ENCODE measurements at places on chromosomes 13 and 19.

DNA sequence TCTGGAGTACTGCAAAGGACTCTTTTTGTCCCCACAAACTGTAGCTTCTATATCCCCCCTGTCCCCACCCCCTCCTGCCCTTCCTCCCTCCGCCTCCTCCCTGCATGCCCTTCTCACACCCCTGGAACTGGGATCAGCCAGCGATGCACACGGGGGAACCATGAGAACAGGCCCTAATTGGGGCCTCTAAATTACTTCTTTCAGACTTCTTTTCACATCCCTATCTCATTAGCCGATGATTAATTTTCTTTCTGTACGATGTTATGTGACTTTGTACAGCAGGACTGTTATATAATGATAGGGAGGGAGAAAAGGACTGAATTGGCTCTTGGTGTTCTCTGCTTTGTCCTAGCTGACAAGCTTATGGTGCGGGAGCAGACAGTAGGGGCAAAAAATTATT is 347.5 kb downstream of the DNAJC15 start:
- no peak for DNase-seq

- DNase-seq, result no peak
These were observed 194.8 kb downstream of the TEX29 start for GRCh38 chr13:111515307-111515617.

GRCh38 chr19:15476325-15476724 is 3.0 kb downstream of the PGLYRP2 start:
- DNase-seq, result no peak

DNA sequence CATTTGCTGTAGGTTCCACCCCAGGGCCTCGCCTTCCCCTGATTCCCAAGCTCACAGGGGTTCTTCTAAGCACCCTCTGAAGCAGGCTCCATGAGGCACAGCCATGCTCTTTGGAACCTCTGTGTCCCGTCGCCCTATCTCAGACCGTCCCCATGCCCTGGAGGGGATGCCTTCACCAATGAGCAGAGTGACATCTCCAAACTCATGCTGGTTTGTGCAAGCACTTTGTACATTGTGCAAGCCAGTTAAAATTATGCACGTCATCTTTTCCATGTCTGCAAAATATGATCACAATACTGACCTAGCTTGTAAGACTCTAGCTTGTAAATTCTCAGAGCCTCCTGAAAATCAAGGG is 46.5 kb upstream of the RAP2A start:
- no peak for DNase-seq

GRCh38 chr19:45643024-45643926 is 4.1 kb upstream of the EML2 start:
- DNase-seq, result peak; percentile 88

DNA sequence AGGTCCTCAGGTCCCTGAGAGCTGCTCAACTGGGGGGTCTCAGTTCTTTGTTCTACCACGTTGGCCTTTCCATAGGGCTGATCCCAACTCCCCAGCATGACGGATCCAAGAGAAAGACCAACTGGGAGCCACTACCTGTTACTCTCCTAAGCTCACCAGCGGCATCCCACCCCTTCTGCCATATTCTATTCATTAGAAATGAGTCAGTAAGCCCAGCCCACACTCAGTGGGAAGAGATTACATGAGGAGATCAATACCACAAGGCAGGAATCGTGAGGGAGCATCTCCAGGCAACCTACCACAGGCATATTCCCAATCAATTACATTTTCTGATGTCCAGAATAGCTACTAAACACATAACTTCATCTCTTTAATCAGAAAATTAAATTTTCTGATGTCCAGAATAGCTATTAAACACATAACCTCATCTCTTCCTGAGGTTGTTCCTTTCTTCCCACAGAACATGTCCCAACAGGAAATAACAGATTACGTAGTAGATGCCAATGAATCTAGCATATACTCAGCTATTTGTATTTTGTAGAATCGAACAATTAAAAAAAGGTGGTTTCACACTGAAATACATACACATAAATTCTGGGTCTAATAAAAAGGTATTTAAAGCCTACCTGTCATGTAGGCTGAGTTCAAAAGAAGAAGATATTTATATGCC is 708.1 kb upstream of the ARGLU1 start:
- no peak for DNase-seq

GRCh38 chr13:72004246-72004645 is 137.2 kb upstream of the DACH1 start:
- no peak for DNase-seq

GRCh38 chr19:17197666-17198065 is 17.5 kb upstream of the USE1 start:
- DNase-seq, result no peak

DNA sequence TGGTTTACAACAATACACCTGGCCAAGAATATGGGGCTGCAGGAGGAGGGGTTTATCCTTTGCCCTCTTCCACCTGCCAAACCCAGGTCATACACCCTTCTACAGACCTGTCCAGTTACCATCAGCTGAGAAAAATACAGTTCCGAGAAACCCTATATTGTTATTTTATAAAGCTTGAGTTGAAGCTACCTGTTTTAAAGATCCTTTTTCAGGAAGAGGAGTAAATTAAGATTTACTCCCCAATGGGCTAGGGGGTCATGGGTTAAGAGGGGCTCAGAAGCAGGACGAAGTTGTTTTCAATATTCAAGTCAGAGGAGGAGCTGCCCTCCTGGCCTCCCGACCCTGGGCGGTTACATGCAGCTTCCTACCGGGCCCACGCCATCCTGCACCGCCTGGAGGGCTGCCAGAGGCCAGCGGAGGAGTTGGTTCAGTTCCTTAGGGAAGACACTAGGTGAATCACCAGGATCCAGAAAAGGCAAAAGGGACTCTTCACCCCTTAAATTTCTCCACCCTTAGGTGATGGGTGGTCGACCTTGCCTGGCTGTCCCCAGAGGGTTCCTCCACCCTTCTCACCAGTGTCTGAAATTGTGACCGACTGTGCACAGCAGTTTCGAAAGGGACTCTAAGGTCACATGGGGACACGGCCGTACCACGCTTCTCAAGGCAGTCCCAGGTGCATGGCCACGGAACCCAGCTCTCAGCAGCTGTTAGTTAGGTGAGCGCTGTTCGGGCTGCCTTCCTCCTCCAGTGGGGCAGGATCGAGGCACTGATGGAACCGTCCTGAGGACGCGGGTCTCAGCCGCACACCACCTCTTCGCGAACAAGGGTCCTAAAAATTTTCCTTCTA is 1.2 kb downstream of the GJB2 start:
- DNase-seq, result no peak

GRCh38 chr13:76873445-76873844 is 12.8 kb downstream of the KCTD12 start:
- DNase-seq, result no peak

- no peak for DNase-seq
These were observed 226.2 kb upstream of the ARGLU1 start for GRCh38 chr13:106794117-106794516.

DNA sequence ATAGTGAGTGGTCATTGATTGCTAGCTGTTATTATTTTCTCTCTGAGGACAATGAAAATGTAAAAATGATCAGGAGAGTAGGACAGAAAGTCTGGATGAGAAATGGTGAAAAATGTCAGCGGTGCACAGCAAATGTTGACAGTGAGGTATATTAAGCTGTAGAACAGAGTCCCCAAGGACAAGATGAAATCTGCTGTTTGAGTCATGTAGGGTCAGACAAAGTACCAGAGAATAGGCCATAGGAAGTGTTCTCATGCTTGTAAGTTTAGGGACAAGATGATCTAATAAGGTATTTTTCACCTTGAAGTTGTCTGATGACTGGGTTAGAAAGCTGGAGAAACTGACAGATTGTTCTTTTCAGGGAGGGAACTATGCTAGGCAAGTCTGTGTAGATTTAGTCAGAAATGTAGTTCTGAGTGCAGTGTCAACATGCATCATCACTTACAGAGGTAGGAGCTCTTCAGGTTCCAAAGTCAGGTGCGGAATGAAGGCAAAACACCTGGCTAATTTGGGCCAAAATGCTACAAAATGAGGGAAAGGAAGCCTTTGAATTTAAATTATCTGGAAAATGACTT is 369.3 kb downstream of the DLEU7 start:
- no peak for DNase-seq

DNA sequence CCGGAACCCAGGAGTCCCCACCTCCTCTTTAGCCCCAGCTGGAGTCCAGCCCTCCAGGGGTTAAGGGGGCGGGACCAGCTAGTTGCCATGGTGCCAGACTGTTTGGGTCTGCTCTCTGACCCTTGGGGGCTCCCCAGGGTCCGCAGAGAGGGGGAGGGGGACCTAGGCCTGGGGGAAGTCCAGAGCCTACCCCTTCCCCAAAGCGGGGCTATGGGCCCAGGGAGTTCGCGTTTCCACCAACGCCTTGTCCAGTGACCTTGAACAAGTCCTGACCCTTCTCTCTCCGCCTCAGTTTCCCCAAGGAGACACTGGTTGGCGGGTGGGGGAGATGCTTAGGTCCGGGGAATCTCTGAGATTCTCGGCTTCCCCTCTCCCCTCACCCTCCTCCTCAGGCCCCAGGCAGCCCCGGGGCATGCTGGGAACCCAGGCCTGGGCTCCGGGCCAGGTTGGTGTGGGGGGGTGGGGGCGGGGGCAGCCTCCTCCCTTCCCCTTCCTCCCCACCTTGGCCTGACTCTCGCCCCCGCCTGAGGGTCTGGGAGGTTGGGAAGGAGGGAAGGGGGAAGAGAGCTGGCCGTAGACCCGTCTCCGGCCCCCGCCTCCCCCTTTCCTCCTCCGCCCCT is 2.6 kb upstream of the SPACA6 start:
- peak; percentile 56 for DNase-seq

DNA sequence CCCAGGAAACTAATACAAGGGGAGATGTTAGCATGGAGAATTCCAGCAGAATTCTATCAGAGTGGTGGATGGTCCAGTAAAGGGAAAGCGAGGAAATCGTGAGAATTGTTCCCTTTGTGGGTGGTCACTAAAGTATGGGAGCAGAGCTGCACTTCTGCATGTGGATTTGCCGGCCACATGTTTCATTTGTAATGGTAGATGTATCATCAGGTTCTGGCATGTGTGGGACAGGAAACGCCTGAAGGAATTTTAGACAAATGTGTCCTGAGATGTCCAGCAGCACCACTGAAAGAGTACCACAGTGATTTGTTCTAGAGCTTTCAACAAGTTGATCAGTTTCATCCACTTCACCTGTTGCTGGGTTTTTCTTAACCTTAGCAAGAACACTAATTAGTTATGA is 308.4 kb downstream of the SHISA2 start:
- DNase-seq, result no peak

GRCh38 chr13:98927951-98928927 is 49.6 kb downstream of the DOCK9 start:
- DNase-seq, result no peak

- DNase-seq, result no peak
These were observed 1344.6 kb downstream of the OLFM4 start for GRCh38 chr13:54373211-54373610.

DNA sequence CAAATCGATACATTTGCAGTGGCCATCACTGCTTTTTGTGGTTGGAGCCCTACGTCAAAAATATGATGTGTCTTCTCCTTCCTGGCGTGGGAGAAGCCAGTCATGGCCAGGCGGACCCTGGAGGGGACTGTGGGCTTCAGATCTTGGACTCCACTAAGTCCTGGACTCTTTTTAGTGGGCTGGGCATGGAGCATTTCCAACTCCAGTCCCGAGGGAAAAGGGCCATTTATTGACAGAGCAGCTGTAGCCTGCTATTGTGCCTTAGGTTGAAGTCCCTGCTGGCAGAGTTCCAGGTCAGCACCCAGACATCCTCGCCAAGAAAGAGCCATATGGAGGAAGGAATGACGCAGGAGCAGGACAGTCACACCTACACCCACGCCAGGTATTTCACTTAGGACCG is 179.2 kb upstream of the ZNF507 start:
- DNase-seq, result no peak

GRCh38 chr19:55119053-55119452 is 1.6 kb upstream of the PPP1R12C start:
- DNase-seq, result no peak

GRCh38 chr13:20399961-20400360 is 125.7 kb downstream of the CRYL1 start:
- no peak for DNase-seq

DNA sequence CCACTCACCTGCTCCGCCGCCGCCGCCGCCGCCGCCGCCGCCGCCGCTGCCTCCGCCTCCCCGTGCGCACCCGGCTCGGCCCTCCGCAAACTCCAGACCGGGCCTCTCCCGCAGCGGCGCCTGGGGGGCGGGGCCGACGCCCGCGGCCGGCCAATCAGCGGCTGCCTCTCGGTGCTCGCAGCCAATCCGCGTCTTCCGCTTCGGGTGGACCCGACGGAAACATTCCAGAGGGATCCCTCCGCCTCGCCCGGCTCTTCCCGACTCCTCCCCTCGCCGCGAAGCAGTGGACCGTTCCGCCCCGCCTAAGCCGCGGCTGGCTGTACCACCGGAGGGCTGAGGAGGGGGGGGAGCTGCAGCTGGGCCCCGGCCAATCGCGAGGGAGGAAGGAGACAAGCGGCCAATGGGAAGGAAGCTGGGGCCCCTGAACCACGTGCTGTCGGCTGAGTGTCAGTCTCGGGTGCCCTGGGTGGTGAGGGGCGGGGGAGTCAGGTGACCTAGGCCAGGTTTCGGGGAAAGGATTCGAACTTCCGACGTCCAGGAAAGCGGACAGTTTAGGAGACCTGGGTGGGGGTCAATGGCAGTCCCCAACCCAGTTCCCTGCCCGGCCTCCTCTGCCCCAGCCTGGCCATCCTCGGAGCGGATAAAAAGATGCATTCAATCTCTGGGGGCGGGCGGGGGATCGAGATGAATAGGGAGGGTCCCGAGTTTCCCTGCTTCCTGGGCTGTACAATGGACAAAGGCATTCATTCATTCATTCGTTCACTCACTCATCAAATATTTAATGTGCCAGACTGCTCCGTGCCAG is at the start of gene GIPC1:
Gene GIPC1, minus strand, starts transcription at position 99 of the 805 bp plus-strand sequence. CDS start 13,151 bp downstream, outside the sequence.
- peak; percentile 99 for DNase-seq

- no peak for DNase-seq
These were observed 6.4 kb downstream of the FBN3 start for GRCh38 chr19:8143041-8143440.

- no peak for DNase-seq
These were observed 277.9 kb downstream of the RBM26 start for GRCh38 chr13:79128158-79128557.

DNA sequence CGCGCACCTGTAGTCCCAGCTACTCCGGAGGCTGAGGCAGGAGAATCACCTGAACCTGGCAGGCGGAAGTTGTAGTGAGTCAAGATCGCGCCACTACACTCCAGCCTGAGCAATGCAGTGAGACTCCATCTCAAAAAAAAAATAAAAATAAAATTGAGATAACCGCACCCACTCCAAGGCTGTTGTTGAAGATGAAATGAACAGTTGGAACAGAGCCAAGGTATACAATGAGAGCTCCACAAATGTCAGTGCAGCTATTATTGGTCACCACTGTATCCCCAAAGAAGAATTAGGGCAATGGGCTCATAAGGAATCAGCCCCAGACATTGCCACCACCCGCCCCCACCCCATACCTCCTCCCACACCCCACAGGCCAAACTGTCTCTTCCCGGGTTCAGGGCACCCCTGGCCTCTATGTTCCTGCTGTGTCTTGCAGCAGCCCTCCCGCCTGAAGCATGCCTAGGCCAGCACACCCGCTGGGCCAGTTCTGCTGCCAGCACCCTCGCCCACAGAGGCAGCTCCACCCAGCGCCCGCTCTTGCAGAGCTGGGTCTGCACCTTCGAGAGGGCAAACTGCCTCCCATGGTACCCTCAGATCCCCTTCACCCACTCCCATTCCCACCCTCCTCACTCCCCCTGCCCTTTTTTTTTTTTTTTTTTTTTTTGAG is 3.5 kb upstream of the S1PR5 start:
- no peak for DNase-seq

GRCh38 chr13:50152655-50153309 is 137.5 kb downstream of the KCNRG start:
- DNase-seq, result no peak

Measured in C1 segment of cervical spinal cord (tissue), 14 donors.